ENCODE measurements at places on chromosomes 2 and 18. TPM values are rescaled to one million over a fixed set of nuclear protein-coding genes. Genes with fewer than 3 reads are reported as not detected.
A peak's percentile ranks its signal among the peaks of the same experiment; 100 is the strongest.

- no peak for DNase-seq
Observed at GRCh38 chr2:208065476-208065875, 40.1 kb upstream of the PLEKHM3 start.

DNA sequence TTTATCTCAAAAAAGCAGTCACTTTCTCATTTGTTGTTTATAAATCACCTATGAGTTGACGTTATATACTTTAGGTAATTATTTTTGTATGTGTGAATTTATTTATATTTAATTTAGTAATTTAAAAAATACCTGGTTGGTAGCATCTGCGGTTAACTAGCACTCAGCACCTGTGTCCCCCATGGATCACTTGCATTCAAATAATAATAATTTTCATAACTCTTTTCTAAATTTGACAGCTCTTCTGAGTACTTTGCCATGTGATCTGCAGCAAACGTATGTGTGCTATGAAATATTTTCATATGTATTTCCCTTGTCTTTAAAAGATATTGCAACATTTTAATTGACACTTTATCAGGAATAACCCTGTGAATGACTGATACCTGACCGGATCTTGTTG is 88.1 kb downstream of the CMPK2 start:
- no peak for DNase-seq

GRCh38 chr2:232325324-232326273 is 53.0 kb upstream of the ALPP start:
- peak; percentile 69 for DNase-seq

GRCh38 chr2:123364243-123364896 is 660.7 kb upstream of the CNTNAP5 start:
- no peak for DNase-seq

DNA sequence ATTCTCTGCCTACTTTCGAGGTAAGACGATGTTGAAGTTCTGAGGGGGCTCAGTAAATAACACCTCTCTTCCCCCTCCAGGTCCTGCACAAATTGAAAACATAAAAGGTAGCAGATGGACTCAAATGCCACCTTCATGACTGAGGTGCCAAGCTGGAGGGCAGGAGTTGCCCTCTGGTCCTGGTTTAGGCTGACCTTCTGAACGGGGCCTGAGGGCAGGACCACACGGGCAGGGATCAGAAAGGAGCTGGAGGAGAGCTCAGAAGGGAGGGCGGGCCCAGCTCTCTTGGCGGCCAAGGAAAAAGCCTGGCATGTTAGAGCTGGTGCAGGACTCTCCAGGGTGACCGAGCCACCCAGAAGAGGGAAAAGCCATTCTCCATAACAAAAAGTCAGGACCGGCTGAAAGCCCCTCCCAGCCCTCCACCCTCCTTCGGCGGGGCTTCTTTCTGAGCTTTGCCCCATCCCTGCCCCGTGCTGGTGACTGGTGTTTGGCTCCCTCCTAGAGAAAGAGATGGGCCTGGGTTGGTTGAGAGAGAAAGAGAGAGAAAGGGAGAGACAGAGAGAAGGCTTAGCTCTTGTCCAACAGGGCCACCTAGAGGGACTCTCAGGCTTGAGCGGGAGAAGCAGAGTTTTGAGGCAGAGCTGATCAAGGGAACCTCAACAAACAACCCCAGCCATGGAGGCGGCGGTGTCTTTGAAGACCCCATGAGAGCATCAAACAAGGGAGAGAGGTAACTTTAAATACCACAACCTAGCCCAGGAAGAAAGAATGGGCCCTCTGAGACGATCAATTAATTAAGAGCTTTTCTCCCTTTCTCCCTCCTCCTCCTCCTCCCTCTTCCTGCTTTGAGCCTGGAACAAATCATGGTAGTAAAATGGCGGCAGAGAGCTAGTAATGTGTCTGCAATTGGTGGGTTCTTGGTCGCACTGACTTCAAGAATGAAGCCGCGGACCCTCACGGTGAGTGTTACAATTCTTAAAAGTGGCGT is 50.8 kb downstream of the WIPF1 start:
- DNase-seq: no peak

- DNase-seq: no peak
Observed at GRCh38 chr18:27887711-27888495, 289.0 kb downstream of the CDH2 start.

GRCh38 chr2:222102575-222103349 is 196.0 kb downstream of the PAX3 start:
- DNase-seq: no peak

DNA sequence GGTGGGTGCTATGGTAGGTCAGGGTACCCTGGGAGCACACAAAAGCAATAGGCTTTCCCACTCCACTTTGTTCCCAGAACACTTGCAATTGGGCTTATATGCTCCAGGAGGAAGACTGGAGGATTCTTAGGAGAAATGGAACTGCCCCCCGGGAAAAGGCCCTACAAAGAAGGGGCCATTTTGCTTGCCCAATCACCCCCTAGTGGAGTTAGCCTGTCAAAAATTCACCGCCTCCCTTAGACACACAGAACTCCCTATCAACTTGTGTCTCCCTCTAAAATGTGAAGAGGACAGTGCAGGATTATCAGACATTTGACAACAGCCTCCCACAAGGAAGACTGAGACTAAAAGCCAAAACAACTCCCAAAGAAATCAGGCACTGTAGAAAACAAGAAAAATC is 36.5 kb downstream of the NLRC4 start:
- no peak for DNase-seq

GRCh38 chr2:134323777-134324176 is 69.9 kb downstream of the MGAT5 start:
- DNase-seq: no peak

DNA sequence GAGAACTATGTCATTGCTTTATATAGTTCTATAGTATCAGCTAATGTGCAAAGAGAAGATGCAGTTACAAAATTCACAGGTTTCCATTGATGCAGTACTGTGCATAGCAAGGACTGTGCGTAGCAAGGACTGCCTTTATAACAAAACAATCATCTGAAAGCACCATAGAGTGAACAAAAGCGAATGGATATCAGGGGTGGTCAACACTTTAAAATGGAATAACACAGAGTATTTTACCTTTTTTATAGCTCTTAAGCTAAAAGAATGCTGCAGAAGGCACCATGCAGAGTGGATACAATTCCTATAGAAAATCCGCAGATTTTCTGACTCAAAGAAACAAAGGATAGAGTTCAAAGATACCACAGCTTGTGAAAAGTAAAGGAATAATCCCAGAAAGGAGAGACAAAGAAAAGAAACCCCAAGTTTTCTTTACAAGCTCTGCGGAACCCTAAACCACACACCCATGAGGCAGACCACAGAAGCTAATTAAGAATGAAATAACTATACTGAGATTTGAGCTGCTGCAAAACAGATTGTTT is 229.9 kb upstream of the DTNA start:
- DNase-seq: no peak

DNA sequence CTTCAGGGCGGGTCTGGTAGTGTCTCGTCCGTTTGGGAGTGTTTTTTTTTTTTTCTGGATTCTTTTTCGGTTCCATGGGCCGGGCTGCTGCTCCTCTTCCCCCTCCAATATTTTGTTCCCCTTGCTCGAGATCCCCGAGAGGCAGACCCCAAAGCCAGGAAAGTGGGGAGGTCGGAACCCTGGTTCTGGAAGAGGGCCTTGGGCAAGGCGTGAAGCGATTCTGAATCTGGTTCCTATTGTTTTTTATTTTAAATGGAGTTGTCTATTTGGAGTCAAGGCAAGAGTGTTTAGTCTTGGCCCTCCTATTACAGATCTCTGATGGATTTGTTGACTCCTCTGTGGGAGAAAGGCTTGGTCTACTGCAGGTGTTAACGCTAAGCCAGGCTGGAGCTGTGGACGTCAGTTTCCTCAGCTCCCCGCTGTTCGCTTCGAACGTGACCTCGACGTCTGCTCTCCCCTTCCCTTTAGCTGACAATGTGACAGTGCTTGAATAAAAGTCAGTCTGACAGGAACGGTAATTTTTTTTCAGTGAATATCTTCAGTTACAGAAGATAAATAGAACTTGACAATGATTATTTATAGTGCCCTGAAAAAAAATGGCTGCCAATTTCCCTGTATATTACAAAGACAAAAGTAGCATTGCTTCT is 683 bp upstream of the DNAJC27 start:
- DNase-seq: peak; percentile 60

DNA sequence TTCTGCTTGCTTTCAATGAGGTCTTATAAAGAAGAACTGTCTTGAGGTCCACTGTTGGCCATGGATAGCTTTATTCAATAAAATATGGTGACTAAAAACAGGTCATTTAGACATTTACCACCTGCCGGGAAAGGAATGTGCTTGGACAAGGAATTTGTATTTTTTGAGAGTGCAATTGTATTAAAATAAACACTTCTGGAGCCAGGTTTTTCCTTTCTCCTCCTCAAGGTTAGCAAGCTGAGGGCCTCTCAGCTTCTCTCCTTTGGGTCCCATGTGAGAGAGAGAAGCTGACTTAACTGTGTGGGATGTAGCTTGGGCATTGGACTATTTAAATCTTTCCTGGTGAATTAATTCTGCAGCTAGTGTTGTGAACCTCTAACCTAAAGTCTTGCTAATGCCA is 321.0 kb downstream of the MEIS1 start:
- no peak for DNase-seq

- no peak for DNase-seq
Observed at GRCh38 chr18:62152844-62153243, 34.0 kb downstream of the PIGN start.

DNA sequence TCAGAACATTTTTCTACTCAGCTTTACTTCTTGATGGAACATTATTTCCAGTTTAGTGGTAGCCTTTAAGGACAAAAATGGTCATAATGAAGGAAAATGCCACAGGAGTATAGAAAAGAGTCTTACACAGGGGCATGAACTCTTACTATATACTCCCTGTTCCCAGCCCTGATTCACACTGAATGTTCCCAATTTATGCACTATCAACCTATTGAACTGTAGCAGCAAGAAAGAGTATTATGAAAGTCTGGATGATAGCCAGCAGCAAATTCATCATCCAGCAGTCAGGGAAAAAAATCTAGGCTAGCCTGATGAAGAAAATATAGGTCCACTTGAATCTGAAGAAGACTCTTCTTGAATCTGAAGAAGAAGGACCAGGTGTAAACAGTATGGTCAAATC is 1170.3 kb upstream of the CHAC2 start:
- DNase-seq: no peak

- DNase-seq: no peak
Observed at GRCh38 chr2:63622751-63623150, 34.0 kb downstream of the MDH1 start.

DNA sequence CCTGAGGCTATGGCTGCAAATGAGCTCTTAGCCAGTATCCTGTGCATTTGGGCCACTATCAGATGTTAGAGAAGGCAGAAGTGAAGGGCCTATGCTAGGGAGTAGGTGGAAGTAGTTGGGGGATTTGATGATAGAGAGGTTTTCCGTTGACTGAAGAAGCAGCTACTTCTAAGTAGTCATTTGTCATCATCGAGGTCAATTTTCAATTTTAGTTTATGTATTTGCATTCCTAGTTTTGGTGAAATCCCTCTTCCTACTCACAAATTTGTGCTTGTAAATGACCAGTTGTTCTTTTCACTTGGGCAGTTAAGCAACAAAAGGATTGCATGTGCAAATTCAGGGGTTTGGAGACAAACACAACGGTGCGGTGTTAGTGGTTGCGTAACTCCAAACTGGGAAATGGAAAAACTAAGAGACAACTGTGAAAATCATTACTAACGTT is 48.5 kb upstream of the PELI1 start:
- no peak for DNase-seq

DNA sequence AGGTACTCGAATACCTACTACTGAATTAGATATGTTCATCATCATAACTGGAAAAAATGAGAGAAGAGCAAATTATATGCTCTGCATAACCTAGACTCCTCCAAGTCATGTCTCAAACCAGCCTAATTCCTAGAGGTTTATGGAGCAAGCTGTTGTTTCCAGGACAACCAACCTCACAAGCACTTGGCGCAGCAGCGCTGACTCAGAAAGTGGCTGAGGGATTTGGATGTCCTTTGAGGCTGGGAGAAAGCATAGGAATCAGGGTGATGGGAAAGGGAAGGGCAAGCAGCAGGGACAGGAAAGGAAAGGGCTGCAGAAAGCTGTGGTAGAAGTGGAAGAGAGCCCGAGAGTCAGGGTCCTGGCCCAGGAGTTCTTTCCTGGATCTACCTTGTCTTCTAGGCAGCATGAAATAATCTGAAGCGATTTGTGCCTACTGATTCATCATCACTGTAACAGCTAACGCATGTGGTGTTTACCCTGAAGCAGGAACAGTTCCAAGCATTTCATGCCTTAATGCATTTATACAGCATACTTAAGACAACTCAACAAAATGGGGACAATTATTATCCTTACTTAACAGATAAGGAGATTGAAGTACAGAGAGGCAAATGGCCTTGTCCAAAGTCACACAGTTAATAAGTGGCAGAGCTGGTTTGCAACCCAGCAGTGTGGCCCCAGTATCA is 3.7 kb downstream of the PLEK start:
- no peak for DNase-seq

- DNase-seq: no peak
Observed at GRCh38 chr18:49697757-49698524, 115.4 kb downstream of the ACAA2 start.

DNA sequence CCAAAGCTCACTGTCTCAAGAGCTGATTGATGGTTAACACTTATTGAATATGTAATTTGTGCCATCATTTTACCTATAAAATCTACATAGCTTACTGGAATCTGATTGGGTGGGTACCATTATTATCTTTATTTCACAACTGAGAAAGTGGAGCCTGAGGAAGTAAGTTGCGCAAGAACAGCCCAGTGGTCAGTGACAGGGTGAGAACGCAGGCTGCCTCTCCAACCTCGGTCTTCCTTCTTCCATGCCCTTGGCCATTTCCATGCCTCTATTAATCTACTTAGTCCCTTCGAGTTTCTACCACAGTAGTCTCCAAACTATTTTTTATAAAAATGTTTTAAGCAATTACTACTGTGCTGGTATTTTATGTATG is 390.9 kb upstream of the VWC2L start:
- DNase-seq: no peak

GRCh38 chr2:214103276-214104001 is 307.4 kb upstream of the VWC2L start:
- DNase-seq: no peak

DNA sequence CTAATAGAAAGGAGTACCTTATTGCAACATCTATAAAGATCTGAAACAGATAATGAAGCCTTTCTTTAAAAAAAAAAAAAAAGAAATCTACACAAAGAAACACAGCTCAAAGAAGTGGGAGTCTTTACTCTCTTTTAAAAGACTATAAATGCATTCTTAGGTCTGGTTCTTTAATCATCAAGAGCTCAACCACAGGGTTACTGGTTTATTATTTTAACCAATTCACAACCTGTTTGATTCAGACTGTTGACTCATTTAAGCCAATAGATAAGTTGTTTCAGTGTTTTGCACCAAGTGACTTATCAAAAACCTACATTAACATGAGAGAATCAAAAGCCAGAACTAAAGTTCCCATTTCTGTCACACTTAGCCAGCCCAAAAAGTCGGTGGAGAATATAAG is 93.1 kb downstream of the TCF4 start:
- DNase-seq: no peak

The PROC gene
- total RNA-seq: 0.60 TPM

The GKN2 gene
- not detected for total RNA-seq

The SNTG2 gene
- total RNA-seq: 1.7 TPM

The EVX2 gene
- total RNA-seq: not detected

The MAP3K2 gene
- 35.5 TPM for total RNA-seq

The VWC2L gene
- 0.87 TPM for total RNA-seq

The NTSR2 gene
- not detected for total RNA-seq

The EVA1A gene
- total RNA-seq: 0.91 TPM

The FNDC4 gene
- total RNA-seq: 2.2 TPM

The NEURL3 gene
- not detected for total RNA-seq

The CHRND gene
- total RNA-seq: 80.1 TPM

The TUBA4B gene
- total RNA-seq: not detected

The LYPD1 gene
- 0.47 TPM for total RNA-seq

The FBXO15 gene
- not detected for total RNA-seq

The SLC35G4 gene
- not detected for total RNA-seq

Data from psoas muscle (tissue), 8 donors.